ENCODE measurements at places on chromosomes 12 and 14.

DNA sequence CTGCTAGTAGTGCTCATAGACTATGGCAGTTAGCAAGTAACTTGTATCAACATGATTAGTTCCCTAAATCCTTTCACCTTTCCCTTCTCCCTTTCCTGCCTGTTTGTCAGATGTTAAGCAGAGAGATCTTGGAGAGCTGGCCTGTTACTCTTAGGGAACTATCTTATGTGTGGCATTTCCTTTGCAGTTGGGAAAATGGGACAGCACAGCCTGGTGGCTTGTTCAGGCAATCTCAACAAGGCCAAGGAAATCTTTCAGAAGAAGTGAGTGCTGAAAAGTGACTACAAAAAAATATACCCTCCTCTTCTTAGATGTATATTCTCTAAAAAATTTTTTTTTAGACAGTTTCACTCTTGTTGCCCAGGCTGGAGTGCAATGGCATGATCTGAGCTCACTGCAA, 7.4 kb downstream of the PARP2 start:
- DNase-seq, result no peak

GRCh38 chr14:50083467-50084337, 32.7 kb downstream of the VCPKMT start:
- no peak for DNase-seq

DNA sequence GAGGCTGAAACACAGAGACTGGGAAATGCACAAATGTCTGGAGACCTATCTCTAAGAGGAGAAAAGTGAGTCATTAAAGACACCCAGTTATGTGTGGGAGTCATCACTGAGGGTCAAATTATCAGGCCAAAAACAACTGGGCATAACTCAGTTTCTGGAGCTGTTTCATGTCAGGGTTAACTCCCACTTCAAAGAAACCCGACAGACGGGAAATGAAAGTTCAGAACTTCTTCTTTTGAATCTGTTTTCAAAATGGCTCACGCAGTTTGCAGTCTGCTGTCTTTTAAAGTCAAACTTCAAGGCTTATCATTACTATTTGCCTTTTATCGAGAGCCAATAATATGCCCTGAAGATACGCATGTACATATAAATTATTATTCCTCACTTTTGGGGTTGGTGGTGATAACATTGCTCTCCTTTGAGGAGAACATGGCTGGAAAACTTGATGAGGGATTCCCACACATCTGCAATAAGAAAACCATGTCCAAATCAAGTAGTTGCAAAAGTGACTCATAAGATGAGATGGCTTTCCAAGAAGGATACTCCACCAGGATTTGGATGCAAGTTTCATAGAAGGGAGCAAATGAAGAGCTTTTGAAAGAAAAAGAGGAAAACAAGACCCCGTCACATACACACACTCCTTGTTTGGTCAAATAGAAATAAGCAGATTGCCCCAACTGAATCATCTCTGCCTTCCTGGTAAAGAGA, 341.4 kb downstream of the ADAMTS20 start:
- DNase-seq, result no peak

DNA sequence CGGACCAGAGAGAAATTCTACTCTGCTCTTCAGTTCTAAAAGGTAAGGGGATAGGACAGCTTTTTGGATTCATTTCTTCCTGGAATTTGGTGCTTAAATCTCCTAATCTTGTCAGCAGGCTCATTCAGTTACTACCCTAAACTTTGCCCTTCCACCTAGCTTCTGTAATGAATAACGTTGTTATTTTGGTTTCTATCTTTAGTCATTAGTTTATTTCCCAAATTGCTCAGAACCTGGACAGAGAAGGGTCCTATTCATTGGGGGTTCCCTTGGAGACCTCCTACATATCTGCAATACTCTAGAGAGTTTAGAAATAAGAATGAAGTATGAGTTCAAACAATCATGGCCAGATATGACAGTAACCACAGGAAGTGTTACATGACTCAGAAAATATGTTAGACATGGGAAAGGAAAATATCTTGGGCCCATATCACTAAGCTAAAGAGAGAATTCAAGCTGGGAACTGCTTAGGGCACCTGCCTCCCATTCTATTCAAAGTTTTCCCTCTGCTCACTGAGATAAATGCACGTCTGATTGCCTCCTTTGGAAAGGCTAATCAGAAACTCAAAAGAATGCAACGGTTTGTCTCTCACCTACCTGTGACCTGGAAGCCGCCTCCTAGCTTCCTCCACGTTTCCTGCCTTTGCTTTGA, 87.9 kb downstream of the GAS2L3 start:
- no peak for DNase-seq

DNA sequence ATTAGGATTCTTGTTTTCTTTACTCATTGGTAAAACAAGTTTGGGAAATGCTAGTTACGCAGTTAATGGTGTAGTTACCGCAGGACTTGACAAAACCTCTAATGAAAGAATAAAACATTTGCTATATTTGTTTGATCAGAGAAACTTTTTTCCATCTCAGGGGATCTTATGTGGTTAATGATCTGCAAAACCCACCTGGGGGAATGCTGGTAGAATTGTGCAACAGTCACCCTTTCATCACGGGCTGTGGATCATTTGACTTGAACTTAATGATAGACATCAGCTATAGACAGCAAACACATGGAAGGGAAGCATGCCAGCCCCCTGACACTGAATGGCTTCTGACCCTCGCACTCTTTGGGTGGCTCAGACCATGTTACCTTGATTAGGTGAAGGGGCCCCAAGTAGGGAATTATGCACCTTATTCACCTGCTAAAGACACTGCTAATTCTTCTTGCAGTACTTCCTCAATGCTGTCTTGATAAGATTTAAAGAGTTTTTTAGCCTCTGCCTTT, 84.2 kb downstream of the PDE3A start:
- DNase-seq, result no peak

DNA sequence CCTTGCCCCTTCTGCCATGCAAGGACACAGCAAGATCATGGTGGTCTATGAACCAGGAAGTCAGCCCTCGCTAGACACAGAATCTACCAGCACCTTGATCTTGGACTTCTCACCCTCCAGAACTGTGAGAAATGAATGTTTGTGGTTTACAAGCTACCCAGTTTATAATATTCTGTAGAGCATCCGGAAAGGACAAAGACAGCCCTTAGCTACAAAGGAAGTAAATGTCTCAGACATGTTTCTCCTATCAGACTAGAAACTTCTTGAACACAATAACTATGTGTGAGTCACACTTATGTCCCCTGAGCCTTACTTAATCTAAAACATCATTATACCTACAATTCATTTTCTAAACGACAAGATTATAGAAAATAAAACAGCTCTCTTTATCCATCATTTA, 176.7 kb downstream of the KLHL28 start:
- DNase-seq, result no peak

GRCh38 chr14:52692248-52692962, 3.0 kb downstream of the ERO1A start:
- DNase-seq, result no peak

DNA sequence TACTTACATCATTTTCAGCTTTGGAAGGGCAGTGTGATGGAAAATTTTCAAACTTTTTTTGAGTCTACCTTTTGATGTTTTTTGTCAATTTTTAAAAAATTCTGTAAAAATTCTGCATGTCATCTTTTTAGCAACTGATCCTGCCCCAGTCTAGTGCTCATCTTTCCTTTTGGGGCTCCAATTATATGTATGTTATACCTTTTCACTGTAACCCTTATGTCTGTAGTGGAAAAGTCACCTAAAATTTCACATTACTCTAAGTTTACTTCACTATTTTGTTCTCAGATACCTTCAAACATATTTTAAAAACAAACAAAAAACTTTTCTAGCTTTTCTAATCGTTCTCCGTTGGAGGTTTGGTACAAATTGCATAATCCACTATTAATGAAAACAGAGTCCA, 32.5 kb upstream of the MYRFL start:
- no peak for DNase-seq

GRCh38 chr14:59356767-59357166, 108.4 kb downstream of the GPR135 start:
- DNase-seq, result no peak

GRCh38 chr12:121182222-121182893, 27.6 kb upstream of the P2RX4 start:
- DNase-seq, result no peak

GRCh38 chr12:131528144-131528543, 182.7 kb upstream of the SFSWAP start:
- no peak for DNase-seq

All from iPS-NIHi11 (cell line).